ENCODE measurements at places on chromosomes 11 and 22.

GRCh38 chr11:18987454-18988231 lies 48.4 kb upstream of the MRGPRX1 start:
- no peak for DNase-seq

DNA sequence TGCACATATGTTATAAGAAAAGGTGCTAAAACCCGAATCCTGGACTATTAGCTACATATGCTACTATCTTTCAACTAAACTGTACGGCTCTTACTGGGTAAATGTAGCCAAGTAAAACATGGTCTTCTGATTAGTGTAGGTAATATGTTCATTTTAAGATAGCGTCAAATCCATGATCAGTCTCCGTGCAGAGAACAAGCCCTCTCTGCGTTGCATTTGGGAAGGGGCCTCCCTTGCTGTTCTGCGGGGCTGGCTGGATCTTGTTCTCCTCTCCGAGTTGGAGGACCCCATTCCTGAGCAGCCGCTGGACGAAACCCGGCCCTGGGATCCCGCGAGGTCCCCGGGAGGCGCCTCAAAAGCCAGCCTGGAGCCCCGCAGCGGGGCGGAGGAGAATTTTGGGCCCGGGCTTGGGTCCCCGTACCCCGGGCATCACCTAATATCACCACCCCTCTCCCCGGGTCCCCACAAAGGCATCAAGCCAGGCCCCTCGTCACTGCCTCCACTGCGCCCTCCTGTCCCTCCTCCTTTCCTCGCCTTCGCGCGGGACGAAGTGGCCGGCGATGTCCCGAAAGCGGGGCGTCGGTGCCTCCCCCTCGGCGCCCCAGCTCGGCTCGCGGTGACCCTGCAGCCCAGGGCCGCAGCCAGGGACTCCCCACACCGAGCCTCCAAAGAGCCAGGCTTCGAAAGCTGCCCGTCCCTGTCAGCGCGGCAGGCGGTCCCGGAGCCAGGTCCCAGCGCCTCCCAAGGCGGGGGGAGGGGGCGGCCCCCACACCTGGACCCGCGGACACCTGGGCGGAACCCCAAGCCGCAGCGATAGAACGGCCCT lies 54.5 kb upstream of the FBXO3 start:
- no peak for DNase-seq

GRCh38 chr22:46377525-46378425 lies 42.3 kb downstream of the TRMU start:
- DNase-seq: no peak

DNA sequence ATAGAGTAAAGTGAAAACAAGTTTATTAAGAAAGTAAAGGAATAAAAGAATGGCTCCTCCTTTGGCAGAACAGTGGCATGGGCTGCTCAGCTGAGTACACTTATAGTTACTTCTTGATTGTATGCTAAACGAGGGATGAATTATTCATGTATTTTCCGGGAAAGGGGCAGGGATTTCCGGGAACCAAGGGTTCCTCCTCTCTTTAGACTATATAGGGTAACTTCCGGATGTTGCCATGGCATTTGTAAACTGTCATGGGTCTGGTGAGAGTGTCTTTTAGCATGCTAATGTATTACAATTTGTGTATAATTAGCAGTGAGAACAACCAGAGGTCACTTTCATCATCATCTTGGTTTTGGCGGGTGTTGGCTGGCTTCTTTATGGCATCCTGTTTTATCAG lies 23.5 kb upstream of the SPTY2D1 start:
- no peak for DNase-seq

- no peak for DNase-seq
These were observed 7.8 kb upstream of the CD248 start for GRCh38 chr11:66324664-66325063.

DNA sequence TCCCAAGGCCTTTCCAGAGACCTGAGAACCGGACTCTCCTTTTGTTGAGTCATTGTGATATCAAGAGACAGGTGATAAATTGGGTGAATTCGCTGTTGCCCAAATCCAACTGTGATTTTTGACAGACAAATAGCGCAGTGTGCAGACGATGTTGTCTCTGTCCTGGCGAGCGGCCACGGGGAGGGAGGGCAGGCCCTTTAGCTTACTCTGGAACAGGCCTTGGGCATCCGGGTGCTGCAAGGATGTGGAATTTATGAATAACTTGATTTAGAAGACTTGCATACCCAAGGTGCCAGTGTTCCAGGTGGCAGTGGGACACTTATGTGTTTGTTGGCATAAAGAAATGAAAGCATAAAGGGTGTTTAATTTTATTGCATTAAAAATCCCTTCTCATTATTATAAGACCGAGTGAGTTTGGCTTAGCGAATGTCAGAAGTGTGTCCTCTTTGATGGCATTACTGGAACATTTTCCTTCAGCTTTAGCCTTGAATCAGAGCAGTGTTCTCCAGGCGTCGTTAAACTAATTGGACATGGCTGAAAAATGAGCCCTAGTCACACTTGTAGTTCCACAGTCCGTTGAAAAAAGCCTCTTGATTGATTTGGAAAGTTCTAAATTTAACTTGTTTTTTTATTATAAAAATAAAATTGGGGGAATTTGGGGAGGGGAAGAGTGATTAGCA lies 9.4 kb downstream of the LDLRAD3 start:
- no peak for DNase-seq

DNA sequence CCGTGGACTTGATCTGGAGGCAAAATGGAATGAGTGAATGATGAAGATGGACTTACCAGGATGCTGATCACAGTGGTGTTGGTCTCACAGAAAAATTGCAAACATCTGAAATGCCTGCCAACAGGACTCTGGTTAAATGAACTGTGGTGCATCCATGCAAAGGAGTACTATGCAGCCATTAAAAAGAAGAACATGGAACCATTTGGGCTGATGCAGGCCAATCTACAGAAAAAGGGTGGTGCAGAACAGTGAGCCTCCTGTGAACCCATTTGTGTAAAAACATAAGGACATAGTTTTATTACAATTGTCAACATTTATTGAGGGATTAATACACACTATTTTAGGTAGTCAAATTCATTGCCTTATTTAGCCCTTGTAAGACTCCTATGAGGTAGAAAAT lies 111.9 kb downstream of the MN1 start:
- no peak for DNase-seq
